ENCODE measurements at places on chromosomes 4 and X.

GRCh38 chrX:39819921-39820849, 277.6 kb downstream of the BCOR start:
- no peak for DNase-seq

GRCh38 chr4:106247600-106247999, 68.4 kb downstream of the TBCK start:
- no peak for DNase-seq

- DNase-seq = no peak
Observed at GRCh38 chr4:19063662-19064061, 1042.1 kb upstream of the LCORL start.

DNA sequence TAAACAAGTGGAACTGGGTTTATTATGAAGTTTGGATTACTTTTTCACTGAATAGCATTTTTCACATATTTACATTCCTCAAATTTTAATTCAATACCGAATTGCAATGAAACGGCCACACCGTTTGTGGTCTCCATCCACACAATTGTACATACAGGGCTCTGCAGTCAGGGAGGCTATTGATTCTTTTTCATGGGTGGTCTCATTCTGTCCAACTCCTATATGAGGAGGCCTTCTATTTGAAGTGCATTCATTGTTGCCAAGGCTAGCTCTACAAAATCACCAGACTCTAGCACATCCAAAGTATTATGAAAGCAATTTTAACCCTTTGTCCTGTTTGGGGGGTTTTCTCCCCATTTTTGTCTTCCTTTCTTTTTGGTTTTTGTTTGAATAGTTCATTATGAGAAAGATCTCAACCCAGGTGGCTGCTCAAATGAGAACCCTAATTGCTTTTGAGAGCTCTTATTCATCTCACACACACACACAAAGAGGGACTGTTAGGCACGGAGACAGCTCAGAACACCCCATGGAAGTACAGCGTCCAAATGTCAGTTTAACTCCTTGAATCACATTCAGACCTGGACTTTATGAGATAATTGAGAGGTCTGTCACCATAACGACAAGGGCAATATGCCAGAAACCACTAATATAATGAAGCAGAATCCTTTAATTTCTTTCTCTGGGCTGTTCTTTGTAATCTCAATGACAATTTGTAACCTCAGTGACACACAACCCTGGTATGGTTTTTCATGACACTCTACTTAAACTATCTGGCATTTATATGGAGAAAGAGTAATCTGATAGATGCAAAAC, 79.4 kb downstream of the NLGN4X start:
- DNase-seq = no peak

DNA sequence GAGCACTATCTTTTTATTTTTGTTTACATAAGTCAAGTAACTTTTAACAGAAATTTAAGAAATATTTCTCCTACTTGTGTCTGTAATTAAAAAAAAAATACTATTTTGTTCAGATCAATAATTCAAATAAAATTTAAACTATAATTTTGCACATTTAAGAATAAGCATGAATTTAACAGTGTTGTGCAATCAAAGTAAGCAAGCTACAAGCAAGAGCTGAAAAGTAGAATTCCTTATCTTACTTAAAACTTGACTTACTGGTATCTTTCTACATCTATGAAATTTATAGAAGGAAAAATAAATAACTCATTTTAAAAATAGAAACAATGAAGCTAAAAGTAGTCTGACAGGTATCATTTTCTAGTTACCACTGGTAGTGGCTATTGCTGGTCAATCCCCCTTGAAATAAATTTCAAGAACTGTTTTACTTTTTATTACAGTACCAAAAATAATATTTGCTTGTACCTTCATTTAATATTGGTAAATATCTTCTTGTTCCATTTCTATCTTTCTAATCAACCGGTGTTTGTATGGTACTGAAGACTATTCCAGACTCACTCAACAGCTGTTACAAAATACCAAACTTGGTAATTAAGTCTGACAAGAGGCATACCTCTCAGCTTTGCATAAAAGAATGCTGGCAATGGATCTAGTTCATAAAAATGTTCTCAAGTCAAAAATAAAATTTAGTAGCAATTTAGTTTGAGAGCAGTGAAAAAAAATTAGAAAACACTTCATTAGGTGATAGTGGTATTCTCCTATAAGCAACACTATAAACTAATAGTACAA, 62.2 kb downstream of the NOCT start:
- no peak for DNase-seq

- no peak for DNase-seq
Observed at GRCh38 chr4:52861171-52861823, 820 bp upstream of the RASL11B start.

DNA sequence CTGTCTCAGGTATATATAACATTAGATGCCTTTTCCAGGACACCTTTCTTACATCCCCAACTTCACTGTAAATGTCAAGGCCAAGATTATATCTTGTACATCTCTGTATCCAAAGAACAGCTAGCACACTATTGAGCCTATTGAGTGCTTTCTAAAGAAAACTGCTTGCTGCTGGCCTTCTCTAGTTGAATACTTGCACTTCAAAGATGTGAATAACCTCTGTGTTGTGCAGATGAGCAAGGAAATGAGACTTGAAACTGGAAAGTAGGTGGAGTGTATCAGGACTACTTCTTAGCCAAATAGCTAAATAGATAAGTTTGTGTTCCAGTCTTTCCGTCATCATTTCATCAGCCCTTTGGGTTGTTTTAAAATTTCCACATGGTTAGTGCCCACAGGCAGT, 704.4 kb upstream of the AMOT start:
- DNase-seq = no peak

Measured in suppressor macrophage treated with lipopolysaccharide for 4 hours (primary cell).